ENCODE measurements at places on chromosomes 6 and 20.

GRCh38 chr6:25717866-25718740 lies 36.4 kb upstream of the SLC17A4 start:
- peak; percentile 29 for DNase-seq

GRCh38 chr6:70314296-70314695 lies 11.4 kb upstream of the COL9A1 start:
- DNase-seq = no peak

DNA sequence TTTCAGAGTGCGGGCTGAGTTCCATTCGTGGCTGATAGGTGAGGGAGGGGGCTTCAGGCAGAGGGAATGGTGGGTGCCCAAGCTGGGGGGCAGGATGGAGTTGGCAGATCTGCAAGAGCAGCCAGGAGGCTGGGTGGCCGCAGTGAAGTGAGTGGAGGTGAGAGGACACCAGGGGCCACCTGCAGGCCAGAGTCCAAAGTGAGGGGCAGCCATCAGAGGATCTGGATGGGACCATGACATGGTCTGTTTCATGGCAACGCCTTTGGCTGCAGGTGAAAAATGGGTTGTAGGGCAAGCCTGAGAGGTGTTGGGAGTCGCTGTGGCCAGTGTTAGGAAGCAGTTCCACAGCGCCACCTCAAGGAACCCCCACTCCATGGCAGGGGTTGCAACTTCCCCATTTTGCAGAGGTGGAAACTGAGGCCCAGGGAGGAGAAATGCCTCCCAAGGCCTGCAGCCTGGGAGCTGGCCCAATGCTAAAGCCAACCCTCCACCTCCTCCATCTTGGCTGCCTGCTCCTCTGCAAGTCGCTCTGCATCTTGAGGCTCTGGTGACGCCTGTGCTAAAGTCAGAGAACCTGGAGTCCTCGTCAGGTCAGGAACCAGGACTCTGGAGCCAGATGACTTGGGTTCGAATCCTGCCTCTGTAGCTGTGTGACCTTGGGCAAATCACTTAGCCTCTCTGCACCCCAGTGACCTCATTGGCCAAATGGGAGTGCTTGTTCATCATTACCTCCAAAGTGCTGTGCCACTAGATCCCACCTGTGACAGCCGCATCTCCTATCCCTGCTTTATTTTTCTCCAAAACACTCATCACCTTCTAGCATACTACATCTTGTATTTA lies 153.8 kb downstream of the CEBPB start:
- DNase-seq = no peak

DNA sequence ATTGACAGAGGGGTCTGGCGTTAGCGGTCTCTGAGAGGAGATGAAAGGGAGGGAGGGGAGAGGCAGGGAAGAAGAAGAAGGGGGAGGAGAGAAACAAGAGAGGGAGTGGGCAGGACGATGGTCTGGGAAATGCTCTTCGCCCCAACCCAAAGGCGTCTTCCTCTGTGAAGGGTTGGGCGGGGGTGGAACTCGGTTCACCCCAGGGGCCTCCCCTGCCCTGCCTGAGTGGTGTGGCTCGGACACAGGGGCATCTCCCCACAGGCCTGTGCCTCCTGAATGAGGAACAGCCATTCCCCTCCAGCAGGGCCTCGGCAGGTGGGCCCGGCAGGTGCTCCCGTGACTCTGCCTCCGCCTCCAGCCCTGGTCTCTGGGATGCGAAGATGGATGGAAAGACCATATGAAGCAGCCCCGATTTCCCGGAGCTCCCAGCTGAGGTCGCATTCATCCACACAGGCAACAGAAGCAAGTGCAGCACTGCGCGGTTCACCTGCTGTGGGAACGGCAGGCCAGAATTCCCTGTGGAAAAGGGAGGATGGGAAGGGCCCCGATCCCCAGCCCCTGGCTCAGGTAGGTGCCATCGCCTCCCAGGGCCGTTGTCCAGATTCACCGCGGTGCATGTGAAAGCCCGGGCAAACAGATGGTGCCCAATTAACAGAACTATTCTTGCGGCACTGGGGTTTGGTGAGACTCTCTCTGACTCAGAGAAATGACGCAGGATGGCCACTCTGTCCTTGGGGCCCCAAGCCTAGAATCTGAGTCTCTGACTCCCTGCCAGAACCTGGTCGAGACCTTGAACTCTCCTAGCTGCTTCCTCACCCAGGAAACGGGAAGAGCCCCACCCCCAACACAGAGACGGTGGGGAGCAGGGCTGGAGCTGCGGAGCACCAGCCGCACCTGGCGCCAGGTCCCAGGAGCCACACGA lies 29.4 kb upstream of the RPS6KA2 start:
- no peak for DNase-seq

- no peak for DNase-seq
Measured at GRCh38 chr20:41696428-41696827, 78.3 kb upstream of the CHD6 start.

DNA sequence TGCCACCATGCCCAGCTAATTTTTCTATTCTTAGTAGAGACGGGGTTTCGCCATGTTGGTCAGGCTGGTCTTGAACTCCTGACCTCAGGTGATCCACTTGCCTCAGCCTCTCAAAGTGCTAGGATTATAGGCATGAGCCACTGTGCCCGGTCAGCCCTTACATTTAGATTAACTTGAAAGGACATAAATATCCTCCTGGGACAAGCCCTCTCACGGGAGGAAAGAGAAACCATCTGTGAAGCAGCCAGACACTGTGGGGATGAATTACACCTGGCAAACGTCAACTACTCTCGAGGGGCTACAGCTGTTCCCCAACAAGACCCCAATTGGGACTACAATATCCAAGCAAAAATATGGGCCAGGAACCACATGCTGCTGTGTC lies 32.7 kb upstream of the SAMHD1 start:
- no peak for DNase-seq

DNA sequence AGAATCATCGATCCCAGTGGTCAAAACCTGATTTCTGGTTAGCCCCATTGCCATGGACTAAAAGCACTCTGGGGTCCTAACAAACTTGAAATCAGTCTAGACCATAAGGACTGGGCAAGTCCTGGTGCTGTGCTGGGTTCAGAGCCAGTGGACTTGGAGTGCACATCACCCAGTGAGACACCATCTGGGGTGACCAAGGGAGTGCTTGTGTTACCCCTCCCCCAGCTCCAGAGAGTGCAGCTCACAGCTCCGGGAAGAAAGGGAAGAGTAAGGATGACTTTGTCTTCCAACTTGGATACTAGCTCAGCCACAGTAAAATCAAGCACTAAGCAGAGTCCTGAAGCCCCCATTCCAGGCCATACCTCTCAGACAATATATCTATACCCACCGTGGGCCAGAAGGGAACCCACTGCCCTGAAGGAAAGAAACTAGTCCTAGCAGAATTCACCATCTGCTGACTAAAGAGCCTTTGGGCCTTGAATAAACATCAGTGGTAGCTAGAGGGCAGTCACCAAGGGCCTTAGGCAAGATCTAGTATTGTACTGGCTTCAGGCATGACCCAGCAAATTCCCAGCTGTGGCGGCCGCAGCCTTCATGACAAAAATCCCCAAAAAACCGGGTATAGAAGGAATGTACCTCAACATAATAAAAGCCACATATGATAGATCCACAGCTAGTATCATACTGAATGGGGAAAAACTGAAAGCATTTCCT lies 153.5 kb upstream of the OGFRL1 start:
- no peak for DNase-seq

DNA sequence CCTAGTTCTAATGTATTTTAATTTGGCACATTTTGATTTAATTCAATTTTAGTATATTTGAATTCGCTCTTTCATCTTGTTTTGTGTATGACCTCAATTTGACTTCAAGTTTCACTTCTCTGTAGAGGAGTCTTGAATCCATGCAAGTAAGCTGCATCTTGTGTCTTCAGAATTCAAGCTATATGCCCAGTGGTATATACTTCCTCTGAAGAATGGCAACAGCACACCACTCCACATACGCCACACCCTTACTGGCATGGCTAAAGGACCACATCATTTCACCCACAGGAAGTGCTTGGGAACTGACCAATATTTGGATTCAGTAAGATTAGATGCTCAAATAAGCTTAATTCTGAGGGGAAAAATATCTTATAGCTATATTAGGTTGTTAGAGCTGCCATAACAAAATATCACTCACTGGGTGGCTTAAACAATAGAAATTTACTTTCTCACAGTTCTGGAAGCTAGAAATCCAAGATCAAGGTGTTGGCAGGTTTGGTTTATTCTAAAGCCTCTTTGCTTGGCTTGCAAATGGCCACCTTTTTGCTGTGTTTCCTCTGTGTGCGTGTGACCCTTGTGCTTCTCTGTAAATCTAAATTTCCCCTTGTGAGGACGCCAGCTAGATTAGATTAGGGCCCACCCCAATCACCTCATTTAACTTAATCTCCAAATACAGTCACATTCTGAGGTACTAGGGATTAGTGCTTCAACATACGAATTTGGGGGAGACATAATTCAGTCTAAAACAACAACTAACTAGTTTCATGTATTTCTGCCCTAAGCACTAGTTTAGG lies 2.8 kb upstream of the ASF1A start:
- DNase-seq = no peak

- DNase-seq = no peak
Measured at GRCh38 chr6:52415917-52416628, 4.1 kb upstream of the EFHC1 start.

DNA sequence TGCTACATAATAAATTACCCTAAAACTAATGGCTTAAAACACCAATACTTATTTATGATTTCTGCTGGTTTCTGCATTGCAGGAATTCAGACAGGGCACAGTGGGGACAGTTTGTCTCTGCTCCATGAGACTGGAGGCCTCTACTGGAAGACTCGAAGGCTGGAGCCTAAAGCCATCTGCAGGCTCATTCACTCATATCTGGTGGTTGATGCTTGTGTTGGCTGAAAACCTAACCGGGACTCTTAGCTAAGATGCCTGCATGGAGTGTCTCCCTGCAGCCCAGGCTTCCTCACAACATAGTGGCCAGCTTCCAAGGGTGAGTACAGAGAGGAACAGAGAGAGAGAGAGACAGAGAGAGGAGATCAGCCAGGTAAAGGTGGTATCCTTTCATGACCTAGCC lies 195.5 kb upstream of the FOXA2 start:
- peak; percentile 25 for DNase-seq

- DNase-seq = no peak
Measured at GRCh38 chr20:50305636-50306477, 115.2 kb downstream of the CEBPB start.

DNA sequence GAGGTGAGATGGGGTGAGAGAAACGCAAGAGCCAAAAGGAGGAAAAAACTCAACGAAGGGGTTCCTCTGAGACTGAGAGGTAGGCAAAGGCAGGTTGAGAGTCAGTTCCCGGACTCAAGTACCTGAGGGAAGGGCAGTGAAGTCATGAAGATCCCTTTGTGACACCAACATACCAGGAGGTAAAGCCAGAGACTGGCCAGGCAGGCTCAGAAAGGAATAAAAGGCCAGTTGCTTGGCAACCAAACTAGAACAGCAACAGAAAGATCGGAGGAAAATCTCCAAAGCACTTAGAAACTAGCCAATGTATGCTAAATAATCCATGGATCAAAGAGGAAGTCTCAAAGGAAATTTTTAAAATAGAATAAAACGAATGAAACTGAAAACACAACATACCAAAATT lies 209.8 kb upstream of the PROKR2 start:
- DNase-seq = no peak

DNA sequence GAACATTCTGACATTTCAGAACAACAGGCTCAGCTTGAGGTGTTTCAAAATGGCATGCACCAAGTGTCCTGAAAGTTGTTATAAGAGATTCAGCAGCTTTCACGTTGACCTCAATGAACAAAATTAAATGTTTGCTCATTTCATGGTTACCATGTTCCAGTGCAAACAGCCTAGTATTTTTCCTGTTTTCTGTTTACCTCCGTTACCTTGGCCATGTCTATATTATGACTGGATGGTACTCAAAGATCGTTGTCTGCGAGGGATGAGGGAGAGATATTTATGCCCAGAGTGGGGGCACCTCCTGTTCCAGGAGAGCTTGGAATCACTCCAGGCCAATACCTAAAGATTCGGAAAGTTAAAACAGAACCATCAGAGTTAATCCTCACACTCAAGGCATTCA lies 83.8 kb upstream of the SASH1 start:
- DNase-seq = no peak

DNA sequence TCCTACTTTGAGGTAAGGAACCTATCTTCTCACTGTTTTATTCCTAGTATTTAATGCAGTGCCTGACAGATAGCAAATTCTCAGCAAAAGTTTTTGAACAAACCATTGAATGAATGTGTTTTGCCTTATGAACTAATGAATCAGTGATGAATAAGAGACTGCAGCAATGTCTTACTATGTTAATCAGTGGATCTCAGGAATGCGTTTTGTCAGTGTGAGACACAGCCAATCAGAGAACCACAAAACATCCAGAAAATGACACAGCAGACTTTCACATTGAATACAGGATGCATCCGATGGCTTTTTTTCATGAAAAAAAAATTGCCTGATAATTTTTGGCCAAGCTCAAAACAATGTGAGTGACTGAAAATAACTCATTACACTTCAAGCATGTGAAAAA lies 270.5 kb downstream of the BMP2 start:
- DNase-seq = no peak

- peak; percentile 75 for DNase-seq
Measured at GRCh38 chr20:29873946-29874345, 1383.5 kb upstream of the DEFB115 start.

DNA sequence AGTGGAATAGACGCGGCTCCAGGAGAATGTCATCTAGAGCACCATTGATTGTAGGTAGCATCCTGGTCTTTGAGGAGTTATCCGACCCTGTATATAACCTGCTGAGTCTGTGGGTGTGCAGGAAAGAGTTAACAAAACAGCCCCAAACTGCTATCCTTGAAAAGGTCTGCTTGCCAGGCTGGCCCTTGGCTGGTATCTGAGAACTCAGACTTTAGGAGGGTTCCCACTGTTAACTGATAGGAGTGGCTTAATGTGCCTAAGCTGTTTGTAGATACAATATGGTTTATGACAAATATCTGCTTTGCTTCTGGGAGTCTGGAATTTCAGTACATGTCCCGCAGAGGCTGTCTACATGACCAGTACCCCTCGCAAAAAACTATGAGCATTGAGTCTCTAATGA lies 27.6 kb upstream of the MCUR1 start:
- DNase-seq = no peak

GRCh38 chr6:41735427-41736185 lies at the start of gene TFEB:
TSS of gene TFEB (minus strand) at chr6:41735608. CDS start at chr6:41691213, 44,395 bp downstream.
- DNase-seq = peak; percentile 79
